Germinal center (tissue), 1 donor: ENCODE measurements at places on chromosomes 2 and 18.

- no peak for DNase-seq
Measured at GRCh38 chr2:208407667-208408066, 1.1 kb downstream of the PTH2R start.

DNA sequence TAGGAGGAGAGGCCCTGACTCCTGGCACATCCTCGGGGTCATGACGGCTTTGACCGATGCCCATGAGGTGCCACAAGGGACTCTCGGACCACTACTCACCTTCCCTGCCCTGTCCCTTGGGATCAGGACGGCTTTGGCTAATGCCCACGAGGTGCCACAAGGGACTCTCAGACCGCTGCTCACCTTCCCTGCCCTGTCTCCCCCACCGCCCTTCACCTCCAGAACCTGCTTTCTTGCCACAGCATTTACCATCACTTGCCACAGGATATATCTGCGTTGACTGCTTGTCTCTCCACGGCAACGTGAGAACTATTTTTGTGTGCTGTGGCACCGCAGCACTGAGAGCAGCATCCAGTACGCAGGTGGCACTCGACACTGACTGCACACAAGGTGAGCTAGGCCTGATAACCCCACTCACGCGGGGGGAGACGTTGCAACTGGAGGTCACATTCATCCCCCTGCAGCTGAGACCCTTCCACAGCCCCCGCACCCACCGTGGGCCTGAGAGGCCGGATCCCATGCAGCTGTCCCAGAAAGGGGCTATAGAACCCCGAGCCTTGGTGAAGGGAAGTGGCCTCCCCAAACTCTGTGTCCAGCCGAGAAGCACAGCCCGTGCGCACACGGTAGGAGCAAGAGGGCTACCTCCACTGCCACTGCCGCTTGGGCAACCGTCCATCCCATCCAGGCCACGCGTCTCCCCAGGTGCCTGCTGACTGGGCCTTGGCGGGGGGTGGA is 47.5 kb downstream of the ANO7 start:
- DNase-seq, result no peak

GRCh38 chr2:110221938-110222337 is 9.6 kb upstream of the MTLN start:
- DNase-seq, result no peak

DNA sequence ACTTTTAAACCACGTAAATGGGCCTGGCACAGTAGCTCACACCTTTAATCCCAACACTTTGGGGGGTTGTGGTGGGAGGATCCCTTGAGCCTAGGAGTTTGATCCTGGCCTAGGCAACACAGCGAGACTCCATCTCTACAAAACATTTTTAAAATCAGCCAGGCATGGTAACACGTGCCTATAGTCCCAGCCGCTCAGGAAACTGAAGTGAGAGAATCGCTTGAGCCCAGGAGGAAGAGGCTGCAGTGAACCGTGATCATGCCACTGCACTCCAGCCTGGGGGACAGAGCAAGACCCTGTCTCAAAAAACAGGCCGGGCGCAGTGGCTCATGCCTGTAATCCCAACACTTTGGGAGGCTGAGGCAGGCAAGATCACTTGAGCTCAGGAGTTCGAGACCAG is 12.2 kb downstream of the ROCK1 start:
- no peak for DNase-seq

- peak; percentile 57 for DNase-seq
Measured at GRCh38 chr2:70887550-70888246, 48.0 kb upstream of the ATP6V1B1 start.

DNA sequence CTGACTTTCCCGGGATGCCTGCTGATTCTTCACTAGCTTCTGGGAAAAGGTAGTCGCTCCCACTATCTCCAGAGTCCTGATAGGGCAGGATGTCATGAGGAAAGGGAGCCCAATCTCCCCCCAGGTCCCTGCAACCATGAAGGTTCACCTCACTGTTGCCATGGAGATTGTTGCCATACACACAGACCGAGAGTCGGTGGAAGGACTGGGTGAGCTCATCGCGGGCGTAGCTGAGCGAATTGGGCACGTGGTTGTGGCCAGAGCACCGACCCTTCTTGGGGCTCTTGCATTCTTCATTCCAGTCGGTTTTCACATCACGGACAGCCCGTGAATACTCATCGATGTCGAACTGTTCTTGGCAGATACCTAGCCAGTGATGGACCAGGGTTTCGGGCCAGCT is 97.4 kb downstream of the MEP1B start:
- no peak for DNase-seq

DNA sequence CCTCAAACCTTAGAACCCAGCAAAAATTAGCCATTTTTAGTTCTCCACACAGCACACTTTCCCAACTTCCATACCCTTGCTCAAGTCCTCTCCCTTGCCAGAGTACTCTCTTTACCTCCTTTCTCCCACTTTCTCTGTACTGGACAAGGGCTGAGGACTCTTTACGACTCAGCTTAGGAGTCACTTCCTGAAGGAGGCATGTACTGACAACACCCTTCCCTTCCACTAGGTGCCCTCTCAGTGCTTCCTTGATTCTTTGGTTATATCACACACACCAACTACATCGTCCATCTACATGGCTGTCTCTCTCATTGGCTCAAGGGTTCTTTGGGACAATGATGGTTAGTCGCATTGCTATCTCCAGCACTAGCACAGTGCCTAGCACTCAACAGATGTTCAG is 5.2 kb upstream of the C18orf63 start:
- DNase-seq, result no peak

- DNase-seq, result no peak
Measured at GRCh38 chr18:34848156-34848555, 138.1 kb downstream of the DTNA start.

GRCh38 chr2:197103363-197103762 is 176.9 kb upstream of the PGAP1 start:
- DNase-seq, result no peak

DNA sequence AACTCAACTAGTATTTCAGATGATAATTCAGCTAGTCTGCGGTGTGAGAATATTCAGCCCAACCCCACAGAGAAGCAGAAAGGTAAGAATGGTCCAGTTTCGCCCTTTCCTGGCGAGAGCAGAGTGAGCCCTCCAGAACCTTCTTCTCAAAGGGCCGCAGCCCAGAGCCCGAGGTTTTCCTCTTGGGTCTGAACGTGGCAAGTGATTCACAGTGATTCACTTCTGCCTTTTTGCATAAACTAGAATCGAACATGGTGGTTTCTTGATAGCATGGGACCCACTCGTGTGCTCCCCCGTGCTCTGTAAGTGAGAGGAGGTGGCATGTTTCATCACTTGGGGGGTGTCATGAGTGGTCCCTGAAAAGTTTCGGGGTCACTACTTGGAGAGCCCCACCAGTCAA is 24.2 kb downstream of the TRAF3IP1 start:
- no peak for DNase-seq

DNA sequence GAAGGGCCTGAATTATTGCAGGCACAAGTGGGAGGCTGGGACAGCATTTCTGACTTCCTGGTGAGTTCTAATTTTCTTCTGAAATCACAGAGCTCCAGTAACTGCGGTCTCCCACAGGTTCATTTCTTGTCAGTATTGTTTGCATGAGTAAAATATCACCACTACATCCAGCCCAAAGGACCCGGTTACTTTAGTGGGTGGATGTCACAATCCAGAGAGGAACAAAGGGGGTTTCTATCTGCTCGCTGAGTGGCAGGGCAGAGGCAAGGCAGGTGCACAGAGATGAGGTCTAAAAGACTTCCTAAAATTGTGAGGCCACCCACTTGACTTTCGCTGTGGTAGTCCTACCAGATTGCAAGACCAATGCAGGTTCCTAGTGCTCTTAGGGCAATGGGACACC is 800.4 kb upstream of the ID2 start:
- DNase-seq, result no peak

DNA sequence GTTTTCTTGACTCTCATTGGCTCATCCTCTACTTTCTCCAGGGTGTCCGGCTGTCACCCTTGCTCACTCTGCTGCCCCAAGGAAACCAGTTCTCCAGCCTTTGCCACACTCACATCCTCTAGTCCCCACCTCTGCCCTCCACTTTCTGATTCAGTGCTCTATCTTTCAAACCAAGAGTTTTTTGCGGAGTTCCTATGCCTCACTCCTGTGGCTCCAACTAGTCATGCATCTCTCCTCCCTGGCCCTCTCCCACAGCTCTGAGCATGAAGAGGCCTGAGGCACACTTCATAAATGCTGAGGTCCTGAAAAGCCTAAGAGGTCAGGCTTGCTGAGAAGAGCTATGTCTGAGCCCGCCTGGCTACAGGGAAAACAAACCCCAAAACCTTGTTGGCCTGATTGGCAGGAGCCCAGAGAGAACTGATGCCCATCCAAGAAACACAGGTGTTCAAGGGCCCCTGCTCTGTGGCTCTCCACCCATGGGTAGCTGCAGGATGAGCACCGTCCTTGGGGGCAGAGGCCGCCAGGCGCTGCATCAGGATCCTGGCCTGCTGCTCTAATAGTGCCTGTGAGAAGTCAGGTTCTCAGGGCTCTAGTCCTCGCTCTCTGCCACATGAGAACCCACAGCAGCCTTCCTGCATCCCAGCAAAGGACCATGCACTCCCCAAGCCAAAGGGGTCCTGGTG is 42.1 kb downstream of the HS1BP3 start:
- DNase-seq, result no peak

DNA sequence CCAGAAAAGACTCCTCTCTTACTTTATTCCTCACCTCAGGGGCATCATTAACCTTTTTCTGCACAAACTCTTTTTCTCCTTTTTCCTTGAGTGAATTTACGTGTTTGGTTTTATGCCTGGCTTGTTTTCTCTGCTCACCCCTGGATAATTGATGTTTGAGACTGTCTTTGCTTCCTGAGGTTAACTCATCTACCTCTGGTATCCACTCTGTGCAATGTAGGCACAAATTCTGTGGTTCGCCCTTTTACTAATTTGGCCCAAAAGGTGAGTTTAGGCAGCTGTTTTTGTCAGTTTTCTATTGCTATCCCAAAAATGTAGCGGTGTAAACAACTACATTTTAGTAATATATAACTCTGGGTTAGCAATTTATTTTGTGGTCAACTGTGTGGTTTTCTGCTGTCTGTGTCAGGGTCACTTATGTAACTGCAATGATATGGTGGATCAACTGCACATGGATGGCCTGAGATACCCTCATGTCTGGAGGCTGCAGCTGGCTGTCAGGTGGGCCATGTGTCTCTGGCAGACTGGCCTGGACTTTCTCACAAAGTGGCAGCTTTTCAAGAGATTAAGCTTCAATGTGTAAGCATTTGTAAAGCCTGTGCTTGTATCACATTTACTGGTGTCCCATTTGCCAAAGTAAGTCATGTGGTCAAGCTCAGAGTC is 329.7 kb downstream of the FSIP2 start:
- no peak for DNase-seq

DNA sequence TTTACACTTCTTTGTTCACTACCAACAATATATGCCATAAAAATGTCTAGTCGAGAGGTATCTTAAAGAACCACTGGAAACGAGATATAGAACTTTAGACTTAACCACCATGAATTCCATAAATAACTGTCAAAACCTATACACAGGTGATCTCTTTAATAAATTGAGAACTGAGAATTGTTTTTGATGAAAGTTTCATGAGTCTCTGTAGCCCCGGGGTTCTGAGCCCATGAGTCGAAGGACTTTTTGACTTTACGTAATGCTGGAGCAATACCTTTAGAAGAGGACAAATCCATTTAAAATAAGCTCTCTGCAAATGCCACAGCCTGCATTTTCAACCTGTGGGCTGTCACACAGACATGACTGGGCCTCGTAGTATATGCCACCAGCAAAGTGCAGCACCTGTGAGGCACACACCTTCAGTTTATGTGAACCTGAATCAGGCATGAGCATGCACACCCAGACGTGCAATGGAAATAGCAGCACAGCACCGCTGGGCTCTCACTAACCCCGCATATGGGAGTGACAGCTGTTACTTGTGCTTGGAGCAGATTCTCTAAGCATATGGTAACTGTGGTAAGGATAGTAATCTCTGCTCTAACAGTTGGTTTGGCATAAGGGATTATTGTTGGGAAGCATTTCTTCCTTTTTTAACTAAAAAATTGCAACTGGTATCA is 383.2 kb downstream of the SOCS6 start:
- DNase-seq, result no peak

DNA sequence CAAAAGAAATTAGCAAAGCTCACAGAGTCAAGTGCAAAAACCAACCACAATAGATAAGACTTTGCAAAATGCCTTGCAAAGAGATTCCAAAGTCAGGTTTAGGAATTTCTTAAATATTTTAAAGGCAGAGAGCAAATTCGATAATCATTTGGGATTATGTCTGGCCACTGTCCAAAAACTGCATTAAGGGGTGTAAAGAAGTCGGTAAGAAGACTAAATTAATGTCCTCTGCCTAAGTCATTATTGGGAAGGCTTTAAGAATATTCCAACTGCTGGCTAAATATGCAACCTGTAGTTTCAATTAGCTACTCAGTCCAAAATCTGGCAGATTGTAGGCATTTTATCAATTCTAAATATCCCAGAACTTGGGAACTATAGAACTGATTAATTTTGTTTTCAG is 13.7 kb upstream of the LRP1B start:
- no peak for DNase-seq

DNA sequence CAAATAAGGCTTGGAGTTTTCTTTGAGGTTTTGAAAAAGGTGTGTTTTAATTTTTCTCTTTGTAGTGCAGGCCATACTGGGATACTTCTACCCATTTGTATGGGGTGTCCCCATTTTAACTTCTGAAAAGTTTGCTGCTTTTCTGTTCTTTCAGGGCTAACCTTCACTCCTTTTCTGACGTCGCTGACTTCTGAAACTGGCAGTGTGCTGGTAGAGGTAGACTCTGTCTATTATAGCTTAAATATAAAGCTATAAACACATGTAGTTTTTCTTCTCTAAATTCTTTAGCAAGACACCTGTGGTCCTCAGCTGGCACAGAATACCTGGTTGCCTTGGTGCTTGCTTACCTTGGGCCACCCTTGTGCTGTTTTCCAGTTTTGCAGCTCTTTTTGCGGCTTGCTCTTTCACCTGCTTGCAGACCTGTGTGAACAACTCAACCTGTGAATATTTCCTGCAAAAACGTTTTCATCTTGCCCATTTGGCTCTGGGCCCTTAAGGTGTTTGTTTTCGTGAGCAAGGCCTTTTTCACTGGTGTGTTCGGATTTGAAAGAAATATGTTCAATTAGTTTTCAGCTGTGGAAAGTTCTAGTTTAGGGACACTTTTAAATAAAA is 42.2 kb downstream of the PHLPP1 start:
- DNase-seq, result no peak

DNA sequence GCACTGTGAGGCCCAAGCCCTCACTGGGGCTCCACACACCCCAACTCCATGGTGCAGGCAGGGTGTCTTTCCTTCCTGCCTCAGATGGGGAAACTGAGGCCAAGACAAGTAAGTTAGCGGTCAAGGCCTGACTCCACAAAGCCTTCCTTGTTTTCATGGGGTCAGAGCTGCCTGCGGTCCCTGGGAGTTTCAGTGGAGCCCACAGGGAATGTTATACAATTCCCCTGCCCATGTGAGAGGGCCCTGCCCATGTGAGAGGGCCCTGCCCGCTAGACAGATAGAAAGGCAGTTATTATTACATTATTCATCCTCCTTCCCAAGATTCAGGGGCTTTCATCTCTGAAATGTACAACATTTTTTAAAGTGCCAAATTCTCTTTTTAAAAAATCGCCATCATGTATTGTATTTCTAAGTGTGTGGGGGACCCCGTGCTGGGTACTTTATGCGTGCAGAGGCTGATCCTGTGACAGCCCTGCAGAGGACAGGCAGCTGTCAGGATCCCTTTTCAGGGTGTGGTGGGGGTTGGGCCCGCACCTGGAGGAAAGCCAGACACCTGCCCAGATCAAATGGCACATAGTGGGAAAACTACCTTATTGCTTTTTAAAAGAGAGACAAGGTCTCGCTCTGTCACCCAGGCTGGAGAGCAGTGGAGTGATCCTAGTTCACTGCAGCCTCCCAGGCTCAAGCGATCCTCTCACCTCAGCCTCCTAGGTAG is 23.4 kb downstream of the FBLN7 start:
- no peak for DNase-seq
